Hematopoietic multipotent progenitor cell treated with erythropoietin and hydrocortisone succinate and interleukin-3 and kit ligand, for 15 days (in vitro differentiated cells): ENCODE measurements at places on chromosomes 6 and 20.

- DNase-seq: no peak
Observed at GRCh38 chr6:14626556-14626955, 509.0 kb downstream of the CD83 start.

- no peak for DNase-seq
Observed at GRCh38 chr6:158649289-158650143, at the start of gene SYTL3. TSS of gene SYTL3 (plus strand) at chr6:158650054. CDS start at chr6:158663269, 13,215 bp downstream.

- no peak for DNase-seq
Observed at GRCh38 chr20:23047001-23047737, 2.3 kb downstream of the THBD start.

DNA sequence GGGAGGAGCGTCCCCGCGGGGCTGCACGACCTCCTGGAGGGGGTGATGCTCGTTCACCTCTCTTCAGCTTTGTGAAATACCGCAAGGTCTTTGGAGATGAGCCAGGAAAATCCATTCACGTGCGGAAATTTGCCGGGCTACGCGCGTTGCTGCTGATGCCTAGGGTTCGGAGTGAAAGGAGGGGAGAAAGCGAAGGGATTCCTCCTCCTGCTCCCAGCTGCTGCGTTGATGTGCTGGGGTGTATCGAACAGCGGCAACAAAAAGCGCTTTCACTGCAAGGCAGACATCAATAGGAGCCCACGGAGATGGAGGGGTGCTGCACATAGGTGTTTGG, 391 bp upstream of the B3GAT2 start:
- DNase-seq: no peak

DNA sequence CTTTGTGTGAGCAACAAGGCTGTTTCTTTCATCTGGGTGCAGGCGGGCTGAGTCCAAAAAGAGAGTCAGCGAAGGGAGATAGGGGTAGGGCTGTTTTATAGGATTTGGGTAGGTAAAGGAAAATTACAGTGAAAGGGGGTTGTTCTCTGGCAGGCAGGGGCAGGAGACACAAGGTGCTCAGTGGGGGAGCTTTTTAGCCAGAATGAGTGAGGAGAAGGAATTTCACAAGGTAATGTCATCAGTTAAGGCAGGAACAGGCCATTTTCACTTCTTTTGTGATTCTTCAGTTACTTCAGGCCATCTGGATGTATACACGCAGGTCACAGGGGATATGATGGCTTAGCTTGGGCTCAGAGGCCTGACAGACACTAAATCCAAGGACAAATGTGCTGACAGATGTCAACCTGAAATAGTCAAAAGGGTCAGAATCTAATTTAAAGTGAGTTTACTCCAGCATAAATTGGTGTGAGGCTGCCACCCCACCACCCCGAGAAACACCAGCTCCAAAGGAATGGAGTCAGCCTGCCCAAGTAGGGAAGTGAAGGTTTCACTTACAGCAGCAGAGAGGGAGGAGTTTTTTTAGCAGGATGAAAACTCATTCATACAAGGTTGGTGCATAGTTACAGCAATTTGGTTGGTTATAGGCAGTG, 560.0 kb upstream of the CDH4 start:
- DNase-seq: no peak

- DNase-seq: no peak
Observed at GRCh38 chr6:57421503-57421902, 104.1 kb downstream of the PRIM2 start.

GRCh38 chr6:156886409-156886808, 109.2 kb downstream of the ARID1B start:
- no peak for DNase-seq

DNA sequence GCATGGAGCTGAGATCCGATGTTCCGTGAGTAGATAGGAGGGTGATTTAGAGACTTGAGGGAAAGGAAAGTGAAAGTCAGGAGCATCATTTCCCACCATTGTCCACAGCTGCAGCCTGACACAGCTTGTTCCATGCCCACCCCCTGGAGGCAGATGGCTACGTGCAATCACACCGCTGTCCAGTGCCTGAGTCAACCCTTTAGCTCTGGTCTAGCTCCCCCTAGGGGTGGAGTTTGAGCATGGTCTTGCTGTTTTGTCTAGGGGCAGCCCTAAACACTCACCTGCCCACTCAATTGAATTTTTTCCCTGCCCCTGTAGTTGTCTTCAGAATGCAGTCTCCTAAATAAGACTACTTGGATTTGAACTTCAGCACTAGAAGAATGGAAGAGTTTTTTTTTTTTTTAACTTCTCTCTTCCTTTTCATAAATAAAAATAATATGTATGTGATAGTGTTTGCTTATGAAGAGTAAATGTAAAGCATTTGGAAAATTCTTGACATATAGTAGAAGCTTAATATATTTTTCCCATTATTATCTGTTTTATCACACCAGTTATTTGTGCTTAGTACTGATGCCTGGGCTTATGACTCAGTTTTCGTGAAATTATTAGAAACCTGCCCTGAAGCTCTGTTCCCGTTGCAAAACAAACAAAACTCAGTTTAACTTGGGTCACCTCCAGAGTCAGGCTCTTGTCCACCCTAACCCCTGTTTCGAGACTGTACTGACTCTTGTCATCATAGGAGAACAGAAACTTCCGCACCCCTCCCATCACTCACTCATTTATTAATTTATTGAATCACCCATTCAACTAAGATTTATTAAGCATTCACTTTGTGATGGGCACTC, 814.8 kb downstream of the MAFB start:
- DNase-seq: peak; percentile 28

DNA sequence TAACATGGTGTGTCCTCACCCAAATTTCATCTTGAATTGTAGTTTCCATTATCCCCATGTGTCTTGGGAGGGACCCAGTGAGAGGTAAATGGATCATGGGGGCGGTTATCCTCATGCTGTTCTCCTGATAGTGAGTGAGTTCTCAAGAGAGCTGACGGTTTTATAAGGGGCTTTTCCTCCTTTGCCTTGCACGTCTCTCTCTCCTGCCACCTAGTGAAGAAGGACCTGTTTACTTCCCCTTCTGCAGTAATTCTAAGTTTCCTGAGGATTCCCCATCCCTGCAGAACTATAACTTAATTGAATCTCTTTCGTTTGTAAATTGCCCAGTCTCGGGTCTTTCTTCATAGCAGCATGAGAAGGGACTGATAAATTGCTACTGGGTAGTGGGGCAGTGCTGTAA, 789.3 kb downstream of the FRK start:
- no peak for DNase-seq

DNA sequence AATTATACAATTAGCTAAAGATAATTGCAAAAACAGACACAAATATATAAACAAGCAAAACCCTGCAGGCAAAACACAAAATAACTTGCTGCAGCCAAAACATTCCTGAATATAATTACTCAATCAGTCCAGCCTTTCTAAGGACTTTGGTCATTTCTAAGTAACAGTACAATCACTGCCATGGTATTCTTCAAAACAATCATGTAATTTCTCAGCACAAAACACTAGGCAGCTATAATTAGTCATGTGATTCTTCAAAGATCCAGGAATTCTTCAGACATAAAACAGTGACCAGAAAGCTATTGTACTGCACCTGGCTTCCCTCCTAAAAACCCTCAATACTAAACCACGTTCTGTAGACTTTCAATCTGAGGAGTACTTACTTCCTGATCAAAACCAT, 881.1 kb downstream of the EPHA7 start:
- no peak for DNase-seq

- DNase-seq: peak; percentile 52
Observed at GRCh38 chr6:45930420-45931040, 85.1 kb downstream of the CLIC5 start.
